Urothelium cell line (cell line): ENCODE measurements at places on chromosomes 7 and 10.
A peak's percentile ranks its signal among the peaks of the same experiment; 100 is the strongest.

DNA sequence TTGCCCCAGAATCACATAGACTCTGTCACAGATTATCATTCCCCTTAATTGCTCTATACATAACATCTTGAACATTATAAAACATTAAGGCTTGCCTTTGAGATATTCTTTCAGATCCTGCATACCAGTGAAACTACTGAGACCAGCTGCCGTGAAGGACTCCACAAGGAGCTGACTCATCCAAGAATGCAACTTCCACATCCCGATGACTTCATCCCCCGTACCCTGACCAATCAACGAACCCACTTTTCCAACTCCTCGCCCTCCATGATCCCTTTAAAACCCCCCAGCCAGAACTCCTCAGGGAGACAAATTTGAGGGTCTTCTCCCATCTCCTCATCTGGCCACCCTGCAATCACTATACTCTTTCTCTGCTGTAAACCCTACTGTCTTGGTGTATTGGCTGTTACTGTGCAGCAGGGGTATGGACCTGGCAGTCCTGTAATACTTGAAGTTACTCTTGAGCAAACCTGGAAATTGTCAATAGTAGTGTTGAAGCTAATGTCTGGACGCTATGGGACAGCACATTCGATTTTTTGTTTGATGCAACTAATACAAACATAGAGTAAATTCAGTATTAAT lies 49.8 kb downstream of the HTR5A start:
- peak; percentile 8 for DNase-seq

DNA sequence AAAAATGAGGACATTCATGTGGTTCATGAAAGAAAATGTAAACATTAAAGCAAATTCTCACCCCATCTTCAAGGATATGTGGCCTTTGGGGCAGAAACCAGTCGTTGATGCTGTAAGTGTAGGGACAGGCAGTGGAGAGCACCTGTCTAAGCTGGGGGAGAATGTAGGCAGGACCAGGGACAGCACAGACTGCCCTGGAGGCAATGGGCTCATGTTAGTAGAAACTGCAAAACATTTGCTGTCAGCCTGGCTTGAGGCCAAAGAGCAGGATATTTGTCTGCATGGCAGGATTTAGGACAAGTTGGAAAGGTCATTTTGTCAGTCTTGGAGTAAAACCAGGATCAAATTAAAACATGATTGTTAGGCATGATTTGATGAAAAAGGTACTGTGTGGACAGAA lies 211.6 kb upstream of the AGK start:
- no peak for DNase-seq

DNA sequence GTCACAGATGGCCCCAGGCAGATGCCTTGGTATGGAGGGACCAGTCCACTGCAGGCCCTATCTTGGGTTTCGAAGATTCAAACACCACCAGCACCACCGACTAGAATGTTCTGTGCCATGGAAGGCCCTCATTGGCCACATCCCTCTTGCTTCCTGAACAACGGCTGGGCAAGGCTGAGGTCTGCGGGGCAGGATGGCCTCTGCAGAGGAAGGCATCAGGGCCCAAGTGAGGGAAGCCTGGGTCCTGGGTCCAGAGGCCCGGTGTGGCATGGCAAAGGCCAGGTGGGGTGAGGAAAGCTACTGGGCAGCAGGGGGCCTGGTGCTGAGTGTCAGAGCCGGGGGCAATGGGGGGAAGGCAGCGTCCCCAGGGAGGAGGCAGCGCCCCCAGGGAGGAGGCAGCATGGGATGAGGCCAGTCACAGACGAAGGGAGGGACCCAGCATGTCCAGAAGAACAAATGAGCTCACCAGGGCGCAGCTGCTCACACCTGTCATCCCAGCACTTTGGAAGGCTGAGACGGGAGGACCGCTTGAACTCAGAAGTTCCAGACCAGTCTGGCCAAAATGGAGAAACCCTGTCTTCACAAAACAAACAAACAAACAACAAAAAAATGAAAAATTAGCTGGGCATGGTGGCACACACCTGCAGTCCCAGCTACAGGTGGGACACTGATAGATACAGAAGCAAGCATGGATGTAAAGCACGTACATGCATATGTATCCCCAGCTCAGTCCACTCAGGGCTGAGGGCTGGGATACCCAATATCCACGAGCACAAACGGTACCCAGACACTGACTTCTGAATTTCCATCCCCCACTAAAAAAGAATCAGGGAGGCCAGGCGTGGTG lies 64.4 kb downstream of the PROSER2 start:
- no peak for DNase-seq

DNA sequence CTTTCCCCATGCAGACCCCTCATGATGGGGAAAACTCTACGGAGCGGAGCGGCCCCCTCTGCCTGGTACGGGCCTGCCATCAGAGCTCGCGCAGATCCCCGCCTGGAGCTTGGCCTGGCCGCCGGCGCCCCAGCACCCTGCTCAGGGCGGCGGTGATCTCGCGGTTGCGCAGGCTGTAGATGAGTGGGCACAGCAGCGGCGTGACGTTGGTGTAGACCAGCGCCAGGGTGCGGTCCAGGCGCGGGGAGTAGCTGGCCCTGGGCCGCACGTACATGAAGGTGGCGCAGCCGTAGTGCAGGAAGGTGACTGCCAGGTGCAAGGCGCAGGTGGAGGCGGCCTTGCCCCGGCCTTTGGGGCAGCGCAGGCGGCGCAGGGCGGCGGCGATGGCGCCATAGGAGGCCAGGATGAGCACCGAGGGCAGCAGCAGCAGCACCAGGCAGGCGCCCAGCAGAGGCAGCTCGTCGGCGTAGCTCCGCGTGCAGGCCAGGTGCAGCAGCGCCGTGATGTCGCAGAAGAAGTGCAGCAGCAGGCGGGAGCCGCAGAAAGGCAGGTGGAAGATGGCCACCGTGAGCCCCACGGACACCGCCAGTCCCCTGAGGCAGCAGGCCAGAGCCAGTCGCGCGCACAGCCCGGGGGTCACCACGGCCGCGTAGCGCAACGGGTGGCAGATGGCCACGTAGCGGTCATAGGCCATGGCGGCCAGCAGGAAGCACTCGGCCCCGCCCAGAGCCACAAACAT lies 33.4 kb downstream of the TAS2R41 start:
- no peak for DNase-seq

- DNase-seq = no peak
Observed at GRCh38 chr7:11328309-11328708, 354.6 kb downstream of the PHF14 start.

GRCh38 chr10:61993711-61994401 lies 92.4 kb downstream of the ARID5B start:
- no peak for DNase-seq

- DNase-seq = no peak
Observed at GRCh38 chr7:69738396-69738951, 140.2 kb downstream of the AUTS2 start.

DNA sequence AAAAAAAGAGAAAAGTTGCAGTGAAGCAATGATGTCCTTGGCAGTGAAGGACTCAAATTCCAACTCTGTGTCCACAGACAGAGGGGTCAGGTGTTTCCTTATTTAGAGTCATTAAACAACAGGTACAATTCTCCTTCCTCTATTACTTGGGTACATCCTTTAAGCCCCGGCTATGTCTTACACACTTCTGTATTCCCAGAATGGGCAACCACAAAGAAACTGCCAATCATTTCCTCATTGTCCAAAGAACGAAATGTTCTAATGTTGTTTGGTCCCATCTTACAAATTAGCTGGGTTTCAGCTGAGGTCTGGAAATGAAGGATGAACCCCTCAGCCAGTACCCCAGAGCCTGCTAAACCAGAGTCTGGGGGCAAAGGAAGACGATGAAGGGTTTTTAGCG lies 59.5 kb downstream of the GRB10 start:
- no peak for DNase-seq

GRCh38 chr7:32283546-32283945 lies 206.6 kb downstream of the LSM5 start:
- no peak for DNase-seq

DNA sequence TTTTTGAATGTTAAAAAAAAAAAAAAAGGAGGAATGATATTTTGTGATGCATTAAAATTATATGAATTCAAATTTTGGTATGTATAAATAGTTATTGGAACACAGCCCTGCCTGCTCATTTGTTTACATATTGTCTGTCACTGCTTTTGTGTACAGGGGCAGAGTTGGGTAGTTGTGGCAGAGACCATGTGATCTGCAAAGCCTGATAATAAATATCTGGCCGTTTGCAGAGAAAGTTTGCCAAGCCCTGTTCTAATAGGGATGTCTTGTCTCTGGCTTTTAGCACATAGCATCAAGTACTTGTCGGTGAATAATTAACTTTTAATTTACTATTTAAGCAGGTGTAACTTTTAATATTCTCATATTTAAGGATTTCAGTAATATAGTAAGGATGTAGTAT lies 19.8 kb downstream of the TSPAN13 start:
- DNase-seq = no peak

GRCh38 chr10:113859261-113859660 lies 4.8 kb downstream of the NHLRC2 start:
- no peak for DNase-seq

GRCh38 chr7:36878288-36878687 lies 154.0 kb upstream of the AOAH start:
- no peak for DNase-seq

- no peak for DNase-seq
Observed at GRCh38 chr10:14291296-14291695, 39.4 kb downstream of the FRMD4A start.

- DNase-seq = no peak
Observed at GRCh38 chr10:12971001-12971788, 30.3 kb downstream of the CCDC3 start.

GRCh38 chr7:47889723-47890122 lies 58.5 kb downstream of the PKD1L1 start:
- no peak for DNase-seq

DNA sequence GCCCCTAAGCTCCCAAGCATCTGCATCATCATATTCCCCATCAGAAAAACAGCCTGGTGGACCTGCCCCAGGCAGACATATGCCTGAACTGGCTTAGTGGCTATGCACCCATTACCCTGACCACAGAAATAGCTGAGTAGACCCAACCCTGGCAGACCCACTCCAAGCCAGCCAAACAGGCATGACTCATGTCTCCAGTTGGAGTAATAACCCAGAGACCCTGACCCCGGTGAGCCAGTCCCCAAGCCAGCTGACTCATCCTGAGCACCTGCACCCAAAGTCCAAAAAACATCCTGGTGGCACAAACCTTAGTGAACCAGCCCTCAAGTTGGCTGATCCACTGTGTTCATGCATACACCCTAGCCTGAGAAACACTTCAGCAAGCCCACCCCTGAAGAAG lies 555.9 kb downstream of the GRID1 start:
- DNase-seq = no peak

- peak; percentile 100 for DNase-seq
Observed at GRCh38 chr7:1537535-1538412, 7.3 kb downstream of the MAFK start.

DNA sequence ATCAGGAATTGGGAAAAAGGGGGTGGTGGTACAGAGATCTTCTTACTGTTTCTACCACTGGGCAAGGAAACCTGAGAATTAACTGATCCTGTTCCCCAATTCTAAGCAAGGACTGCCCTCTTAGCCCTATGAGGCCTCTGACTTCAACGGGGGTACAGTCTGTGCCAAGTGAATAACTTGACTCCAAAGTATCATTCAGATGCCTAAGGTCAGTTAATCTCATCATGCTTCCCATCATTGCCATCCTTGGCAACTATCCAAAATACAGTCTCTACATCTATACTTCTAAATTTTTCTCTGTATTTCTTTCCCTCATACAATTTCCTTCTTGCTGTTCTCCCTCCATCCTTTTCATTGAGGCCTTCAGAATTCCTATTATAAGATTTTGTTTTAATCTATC lies 10.5 kb downstream of the PPP3CB start:
- no peak for DNase-seq

- no peak for DNase-seq
Observed at GRCh38 chr10:10366836-10367235, 650.8 kb upstream of the CELF2 start.

GRCh38 chr10:75772153-75772887 lies 340.9 kb downstream of the LRMDA start:
- no peak for DNase-seq

- no peak for DNase-seq
Observed at GRCh38 chr7:17948526-17949238, 8.4 kb upstream of the SNX13 start.

DNA sequence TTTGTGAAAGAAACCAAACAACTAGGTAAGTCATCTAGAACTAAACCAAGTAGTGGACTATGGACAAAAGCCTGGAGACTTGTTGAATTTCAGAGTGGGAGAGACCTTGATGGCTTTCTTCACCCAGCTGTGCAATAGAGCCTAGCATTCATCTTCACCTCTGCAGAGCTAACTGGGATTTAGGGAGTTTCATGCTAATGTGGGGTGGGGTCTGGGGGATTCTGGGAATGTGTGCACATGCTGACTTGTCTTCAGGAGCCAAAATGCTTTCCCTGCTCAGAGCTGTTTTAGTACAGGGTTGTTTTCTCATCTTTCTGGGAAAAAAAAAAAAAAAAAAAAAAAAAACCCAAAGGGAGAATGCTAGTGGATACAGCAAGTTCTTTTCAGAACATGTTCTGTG lies 81.3 kb upstream of the ARHGAP21 start:
- DNase-seq = no peak

- DNase-seq = no peak
Observed at GRCh38 chr7:29955799-29956486, 33.7 kb downstream of the SCRN1 start.

DNA sequence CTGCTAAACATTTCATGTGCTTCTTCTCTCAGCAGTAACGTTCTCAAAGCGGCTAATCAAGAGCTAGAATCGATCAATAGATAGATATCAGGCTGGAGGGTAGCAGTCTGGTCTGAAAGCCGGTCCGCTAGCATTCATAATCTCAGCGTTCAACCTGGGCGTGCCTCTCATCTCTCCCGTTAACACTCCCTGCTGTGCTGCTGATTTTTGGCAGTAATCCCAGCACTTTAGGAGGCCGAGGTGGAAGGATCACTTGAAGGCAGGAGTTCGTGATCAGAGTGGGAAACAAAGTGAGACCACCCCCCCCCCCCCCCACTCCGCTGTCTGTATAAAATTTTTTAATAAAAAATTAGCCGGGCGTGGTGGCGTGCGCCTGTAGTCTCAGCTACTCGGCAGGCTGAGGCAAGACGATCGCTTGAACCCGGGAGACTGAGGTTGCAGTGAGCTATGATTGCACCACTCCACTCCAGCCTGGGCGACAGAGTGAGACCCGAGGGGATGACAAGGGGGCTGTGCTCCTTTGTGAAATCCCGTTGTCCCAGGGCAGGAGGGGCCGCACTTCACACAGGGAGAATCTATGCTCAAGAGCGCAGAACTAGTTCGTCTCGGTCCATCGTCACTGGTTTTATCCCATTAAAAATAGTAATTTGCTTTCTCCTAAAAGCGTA lies 624 bp upstream of the CEP55 start:
- DNase-seq = peak; percentile 35
